AG10803 (cell line): ENCODE measurements at places on chromosomes 7 and 10.
A peak's percentile ranks its signal among the peaks of the same experiment; 100 is the strongest.

DNA sequence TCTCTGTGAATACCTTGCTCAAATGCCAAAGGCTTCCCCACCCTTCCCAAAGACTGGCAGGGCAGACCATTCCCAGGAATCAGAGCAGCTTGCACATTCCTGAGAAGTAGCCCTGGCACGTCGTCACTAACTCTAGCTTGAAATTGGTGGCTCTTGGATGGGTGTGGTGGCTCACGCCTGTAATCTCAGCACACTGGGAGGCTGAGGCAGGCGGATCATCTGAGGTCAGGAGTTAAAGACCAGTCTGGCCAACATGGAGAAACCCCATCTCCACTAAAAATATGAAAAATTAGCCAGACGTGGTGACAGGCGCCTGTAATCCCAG lies 108.2 kb upstream of the MPP7 start:
- no peak for DNase-seq

- DNase-seq, result no peak
Measured at GRCh38 chr10:76892766-76893479, 744.7 kb downstream of the KCNMA1 start.

DNA sequence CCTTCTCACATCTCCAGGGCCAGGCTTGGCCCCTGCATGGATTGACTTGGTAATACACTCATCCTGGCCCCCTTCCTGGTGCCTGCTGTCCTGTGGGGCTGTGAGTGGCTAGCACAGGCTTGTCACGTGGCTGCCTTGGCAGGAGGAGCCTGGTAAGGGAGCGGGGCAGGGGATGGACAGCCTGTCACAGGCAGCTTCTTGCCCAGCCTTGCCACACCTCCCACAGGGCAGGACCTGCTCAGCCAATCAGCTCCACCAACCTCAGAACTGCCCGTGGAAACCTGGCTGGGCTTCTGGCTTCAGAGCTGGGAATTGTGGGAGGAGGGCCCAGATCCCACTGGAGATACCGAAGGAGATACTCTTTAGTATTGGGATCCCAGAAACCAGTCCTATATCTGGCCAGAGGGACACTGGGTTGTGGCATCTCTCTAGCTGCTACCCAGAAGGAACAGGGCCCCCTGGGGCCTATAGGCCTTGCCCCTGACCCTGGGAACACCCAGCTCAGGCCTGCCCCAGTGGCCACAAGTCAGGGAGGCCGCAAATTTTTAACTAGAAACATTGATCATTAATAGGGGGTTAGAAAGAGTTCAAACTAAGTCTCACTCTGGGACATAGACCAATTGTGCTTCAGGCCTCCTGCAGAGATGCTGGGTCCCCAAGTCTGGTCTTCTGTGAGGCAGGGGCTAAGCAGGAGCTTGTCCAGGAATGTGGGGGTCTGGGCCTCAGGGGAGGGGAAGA lies at the start of gene HOGA1:
Gene HOGA1, plus strand, starts transcription at position 330 of the 738 bp plus-strand sequence. Its CDS starts 315 bp downstream, at position 645.
- peak; percentile 71 for DNase-seq

DNA sequence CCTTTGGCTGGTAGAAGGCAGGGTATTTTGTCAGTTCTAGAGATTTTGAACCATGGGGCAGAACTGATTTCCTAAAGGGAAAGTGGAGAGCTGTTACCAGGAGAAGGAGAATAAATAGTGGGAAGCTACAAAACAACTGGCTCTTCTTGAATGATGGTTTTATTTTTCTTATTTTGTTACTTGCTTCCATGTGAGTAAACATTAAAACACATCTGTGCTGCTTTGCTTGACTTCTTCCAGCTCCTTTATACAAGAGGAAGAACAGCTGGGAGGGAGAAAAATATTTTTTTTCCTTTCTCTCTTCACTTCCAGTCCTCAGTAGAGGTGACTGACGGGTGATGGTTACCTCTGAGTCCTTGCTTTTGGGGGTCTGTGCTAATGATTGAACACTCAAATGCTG lies 30.0 kb upstream of the SYPL1 start:
- no peak for DNase-seq

GRCh38 chr10:18610517-18610916 lies 40.9 kb downstream of the NSUN6 start:
- DNase-seq, result peak; percentile 51

DNA sequence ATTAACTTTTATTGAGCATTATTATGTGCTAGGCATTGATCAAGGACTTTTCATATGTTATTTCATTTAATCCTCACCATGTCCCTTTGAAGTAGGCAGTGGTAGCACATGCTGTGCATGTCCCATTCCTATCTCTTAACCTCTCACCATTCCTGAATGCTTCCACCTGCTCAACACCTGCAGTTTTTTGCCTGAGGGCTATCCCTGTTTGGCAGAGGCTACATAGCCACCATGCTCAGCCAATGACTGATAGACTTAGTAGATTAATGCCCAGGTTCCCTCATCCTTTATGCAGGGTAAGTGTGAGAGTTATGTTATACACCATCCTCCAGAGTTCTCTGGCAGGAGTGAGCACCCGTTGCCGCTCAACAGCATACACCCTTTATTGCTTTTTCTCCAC lies 387.8 kb downstream of the BBS9 start:
- DNase-seq, result no peak

GRCh38 chr10:21417172-21417712 lies 108.2 kb downstream of the SKIDA1 start:
- no peak for DNase-seq
